ENCODE measurements at places on chromosomes 5 and 9.

- no peak for ATAC-seq
Measured at GRCh38 chr9:104589626-104590025, 9.6 kb downstream of the OR13C5 start.

DNA sequence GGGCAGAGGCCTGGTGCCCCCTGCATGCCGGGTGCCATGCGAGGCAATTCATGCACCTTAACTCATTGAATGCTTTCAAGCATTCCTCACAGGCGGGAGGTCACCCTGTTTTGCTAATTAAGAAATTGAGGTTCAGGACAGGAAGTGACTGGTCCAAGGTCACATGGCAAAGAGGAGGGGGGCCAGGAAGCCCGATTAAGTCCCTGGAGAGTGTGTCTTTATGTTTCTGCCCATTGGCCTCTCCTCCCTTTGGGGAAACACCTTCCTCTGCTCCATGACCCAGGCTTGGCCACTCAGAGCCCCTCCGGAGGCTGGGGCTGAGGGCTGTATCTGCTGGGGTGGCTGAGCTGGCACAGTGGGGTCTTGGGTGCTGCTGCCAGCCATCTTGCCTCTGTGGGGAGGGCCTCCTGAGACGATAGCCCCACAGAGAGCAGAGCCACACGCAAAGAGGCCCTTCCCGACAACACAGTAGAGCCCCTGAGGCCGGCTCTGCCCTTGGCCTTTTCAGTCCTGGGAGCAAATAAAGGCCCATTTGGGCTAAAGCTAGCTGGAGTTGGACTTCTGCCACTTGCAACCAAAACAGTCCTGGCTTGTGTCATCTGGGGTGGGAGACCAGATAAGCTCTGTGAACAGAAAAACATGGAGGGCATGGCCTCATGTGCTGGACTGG, 90.8 kb upstream of the NEURL1B start:
- no peak for ATAC-seq

DNA sequence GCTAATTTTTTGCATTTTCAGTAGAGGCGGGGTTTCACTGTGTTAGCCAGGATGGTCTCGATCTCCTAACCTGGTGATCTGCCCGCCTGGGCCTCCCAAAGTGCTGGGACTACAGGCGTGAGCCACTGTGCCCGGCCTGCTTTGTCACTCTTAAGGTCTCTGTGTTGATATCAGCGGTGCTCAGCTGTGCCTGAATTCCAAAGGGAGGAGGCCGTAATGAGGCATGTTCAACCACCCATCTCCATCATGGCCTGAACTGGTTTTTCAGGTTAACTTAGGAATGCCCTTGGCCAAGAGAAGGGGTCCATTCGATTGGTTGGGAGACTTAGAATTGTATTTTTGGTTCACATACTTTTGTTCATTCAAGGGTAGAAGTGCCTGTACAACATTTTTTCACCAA, 22.0 kb downstream of the HSD17B3 start:
- no peak for ATAC-seq

DNA sequence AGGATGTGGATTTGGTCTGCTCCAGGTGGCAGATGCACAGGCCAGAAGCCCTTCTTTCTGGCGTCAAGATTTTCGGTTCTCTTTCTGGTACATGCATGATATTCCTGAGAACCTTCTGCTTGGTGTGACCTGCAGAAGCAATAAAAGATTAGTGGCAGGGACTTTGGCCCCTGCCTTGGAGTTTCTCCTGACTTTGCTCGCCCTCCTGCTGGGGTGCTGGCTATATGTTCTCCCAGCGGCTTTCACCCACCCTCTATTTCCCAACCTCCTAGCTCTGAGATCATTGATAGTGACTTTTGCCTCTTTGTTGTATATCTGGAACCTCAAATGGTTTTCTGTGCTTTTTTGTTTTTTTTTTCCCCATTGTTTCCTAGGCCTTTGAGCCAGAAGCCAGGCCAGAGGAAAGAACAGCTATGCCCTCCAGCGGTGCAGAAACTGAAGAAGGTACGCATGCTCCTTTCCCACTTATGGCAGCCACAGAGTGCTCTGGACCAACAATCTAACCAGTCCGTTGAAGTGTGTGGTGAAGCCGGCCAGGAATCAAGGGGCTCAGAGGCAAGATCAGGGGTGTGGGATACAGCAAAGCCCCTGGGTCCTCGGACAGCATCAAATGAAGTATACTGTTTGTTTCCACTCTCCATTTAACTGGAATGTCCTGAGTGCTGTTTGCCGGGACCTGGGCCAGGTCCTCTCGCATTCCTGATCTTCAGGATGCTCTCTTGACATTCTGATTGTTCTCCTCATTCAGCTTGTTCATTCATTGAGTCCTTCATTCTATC, 154.5 kb downstream of the ARHGEF28 start:
- no peak for ATAC-seq

DNA sequence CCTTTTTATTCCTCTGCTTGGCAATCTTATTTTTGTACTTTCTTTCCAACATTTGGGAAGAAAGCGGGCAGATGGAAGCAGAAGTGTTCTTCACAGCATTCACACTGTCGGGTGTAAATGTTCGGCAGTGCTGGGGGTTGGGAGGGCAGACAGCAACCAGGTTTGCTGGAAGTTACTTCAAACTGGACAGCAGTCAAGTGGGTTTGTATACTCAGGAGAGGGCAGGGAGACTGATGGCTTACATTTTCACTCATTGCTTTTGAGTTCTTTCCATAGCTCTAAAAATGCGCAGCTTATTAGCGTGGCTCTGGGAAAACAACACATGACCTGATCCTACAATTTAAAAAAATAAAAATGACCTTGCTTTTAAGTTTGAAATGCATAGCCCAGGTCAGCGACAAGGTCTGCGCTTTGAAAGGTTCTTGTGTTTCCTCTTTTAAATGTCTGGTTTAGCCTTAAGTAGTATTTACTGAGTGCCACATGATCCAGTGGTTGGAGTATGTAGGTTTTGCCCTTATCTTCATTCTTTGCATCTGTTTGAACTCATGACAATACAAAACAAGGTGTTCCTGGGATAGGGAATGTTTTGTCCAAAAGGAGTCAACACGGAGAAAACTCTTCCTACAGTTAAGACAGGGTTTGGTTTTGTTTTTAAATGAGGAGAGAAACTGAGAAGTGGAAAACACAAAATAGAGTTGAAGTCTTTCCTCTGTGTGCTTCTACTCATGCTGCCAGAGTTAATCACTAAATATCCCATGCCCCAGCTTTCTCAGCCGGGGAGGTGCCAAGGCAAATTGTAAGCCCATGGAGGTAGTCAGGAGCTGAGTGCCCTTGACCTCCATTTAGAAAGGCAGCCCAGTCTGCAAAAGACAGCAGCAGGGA, 132.7 kb upstream of the DMRT1 start:
- no peak for ATAC-seq

- ATAC-seq: no peak
Measured at GRCh38 chr5:10466446-10467073, 24.9 kb downstream of the ROPN1L start.

- no peak for ATAC-seq
Measured at GRCh38 chr9:3956081-3956671, 343.7 kb downstream of the GLIS3 start.

GRCh38 chr5:125578551-125578950, 832.1 kb upstream of the ZNF608 start:
- ATAC-seq: no peak

DNA sequence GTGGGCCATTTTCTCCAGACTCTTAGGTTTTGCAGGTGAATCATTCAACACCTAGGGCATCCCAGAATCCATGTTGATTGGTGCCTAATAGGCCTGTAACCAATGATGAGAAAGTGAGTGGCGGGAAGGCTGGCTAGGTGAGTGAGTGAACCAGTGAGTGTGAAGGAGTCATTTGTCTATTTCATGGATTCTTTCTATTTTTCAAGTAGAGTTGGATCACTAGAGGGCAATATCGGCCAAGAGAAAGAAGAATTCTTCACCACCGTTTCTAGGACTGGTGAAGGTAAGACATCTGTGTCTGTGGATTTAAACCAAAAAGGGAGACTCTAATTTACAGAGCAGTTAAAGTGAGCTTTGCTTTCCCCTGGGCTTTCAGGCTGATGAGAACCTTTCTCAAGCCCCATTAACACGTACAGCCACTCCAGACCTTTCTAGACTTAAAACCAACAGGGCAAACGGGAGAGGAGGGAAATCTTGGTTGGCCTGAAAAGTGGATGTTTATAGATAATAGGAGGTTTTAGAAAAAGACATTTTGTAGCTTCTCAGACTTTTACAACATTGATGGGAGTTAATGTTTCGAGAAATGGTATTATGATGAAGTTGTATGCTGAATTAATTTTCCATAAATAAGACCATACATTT, 114.3 kb upstream of the IL12B start:
- peak; percentile 28 for ATAC-seq

DNA sequence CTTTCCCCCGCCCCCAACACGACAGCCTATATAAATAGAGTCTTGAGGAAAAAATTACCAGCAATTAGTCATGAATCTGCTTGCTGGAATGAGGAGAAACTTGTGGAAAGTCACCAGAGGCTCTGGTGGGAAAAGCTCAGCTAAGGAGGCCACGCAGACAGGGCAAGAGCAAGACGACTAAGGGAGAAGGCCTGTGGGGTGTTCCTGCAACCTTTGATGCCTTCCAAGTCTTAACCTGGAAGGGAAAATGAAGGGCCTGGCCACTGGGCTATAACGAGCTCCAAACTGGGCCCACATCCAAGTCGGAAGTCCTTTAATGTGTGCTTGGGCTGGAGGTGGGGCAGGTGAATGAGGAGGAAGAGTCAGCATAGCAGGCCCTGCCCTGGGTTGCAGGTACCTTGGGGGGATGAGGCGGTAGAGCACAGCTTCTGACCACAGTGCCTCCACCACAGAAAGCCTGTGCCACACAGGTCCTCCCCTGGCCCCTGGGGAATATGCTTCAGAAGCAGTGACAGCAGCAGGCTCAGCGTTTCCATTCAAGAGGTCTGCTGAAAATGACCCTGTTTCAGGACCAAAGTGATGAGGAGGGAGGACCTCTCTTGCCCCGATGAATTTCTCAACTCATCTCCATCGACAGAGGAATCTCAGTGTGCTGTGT, 92.8 kb upstream of the LRRTM2 start:
- peak; percentile 69 for ATAC-seq

GRCh38 chr5:30752015-30752414, 441.5 kb upstream of the CDH6 start:
- ATAC-seq: no peak

GRCh38 chr9:30329431-30329830, 2055.0 kb upstream of the ACO1 start:
- ATAC-seq: no peak

- no peak for ATAC-seq
Measured at GRCh38 chr9:112065806-112066606, 109.1 kb downstream of the SUSD1 start.

DNA sequence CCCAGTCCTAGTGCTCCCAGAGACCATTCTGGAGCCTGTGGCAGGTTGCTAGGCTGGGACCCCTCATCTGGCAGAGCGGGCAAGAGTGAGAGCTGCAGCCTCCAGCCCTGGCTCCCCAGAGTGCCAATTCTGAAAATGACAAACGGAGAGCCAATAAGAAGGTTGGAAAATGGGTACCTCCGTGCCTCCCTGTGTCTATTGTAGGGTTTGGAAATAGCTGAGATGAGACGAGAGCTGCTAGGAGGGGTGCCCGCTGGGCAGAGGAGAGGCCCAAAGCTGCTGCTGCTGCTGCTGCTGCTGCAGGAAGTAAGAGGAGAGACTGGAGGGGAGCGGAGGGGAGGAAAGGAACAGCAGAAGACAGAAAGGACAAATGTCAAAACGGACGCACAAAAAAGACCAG, 36.0 kb upstream of the FUBP3 start:
- no peak for ATAC-seq

DNA sequence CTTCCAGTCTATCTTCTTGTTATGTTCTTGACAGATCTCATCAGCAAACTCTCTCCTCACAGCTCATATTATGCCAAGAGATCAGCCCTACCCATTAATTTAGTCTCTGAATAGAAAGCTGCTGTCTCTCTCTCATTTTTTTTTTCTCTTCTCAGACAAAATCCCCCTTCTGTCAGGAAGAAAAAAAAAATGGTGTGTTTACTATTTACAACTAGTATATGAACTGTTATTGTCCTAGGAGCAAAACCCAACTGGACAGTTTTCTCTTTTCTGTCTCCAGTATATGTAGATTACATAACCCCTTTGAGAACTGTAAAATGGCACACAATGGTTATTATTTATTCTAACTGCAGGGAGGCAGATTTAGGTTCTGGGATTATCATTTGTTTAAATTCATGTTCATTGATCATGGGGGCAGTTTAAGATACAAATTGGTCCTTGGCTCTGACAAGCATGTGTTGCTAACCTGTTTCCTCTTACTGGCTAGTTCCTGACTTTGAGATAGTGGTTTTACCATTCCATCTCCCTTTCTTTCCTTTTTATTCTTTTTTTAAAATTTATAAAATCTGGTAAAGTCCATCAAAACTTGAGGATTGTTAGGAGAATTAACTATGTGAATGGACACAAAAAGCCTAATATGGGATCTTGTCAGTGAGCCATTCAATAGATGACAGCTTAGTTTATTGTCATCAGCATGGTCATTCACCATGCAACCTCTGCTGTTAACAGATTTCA, 210.0 kb upstream of the PAPPA start:
- ATAC-seq: no peak

DNA sequence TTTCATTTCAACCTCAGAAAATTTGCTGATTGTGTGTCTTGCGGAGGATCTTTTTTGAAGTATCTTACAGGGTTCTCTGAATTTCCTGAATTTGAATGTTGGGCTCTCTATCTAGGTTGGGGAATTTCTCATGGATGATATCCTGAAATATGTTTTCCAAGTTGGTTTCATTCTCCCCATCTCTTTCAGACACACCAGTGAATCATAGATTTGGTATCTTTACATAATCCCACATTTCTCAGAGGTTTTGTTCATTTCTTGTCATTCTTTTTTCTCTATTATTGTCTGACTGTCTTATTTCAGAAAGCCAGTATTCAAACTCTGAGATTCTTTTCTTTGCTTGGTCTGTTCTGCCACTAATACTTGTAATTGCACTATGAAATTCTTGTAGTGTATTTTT, 456.9 kb downstream of the PRELID2 start:
- no peak for ATAC-seq

DNA sequence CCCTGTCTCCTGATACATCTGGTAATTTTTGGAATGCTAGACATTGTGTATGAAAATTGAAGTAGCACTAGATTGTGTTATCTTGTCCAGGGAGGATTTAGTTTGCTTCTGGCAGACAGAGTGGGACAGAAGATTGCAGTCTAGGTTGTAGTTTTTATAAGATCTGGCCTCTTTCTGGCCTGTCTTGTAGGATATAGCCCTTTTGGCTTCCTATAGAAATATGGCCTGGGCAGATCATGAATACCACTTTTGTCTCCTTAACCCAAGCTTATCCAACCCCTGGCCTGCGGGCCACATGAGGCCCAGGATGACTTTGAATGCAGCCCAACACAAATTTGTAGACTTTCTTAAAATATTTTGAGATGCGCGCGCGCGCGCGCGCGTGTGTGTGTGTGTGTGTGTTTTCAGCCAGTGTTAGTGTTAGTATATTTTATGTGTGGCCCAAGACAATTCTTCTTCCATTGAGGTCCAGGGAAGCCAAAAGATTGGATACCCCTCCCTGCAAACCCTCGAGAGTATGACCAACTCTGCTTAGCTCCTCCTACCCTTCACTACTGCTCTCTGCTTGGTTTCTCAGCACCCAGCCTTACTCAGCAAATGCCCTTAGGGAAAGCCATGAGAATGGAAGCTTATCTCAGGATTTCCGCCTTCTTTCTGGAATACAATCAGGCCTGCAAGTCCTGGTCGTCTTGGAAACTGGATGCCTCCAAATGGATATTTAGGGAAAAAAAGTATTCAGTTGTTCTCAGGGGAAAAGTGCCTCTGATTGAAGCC, 26.5 kb downstream of the ANKRD33B start:
- ATAC-seq: no peak

GRCh38 chr5:173538654-173539053, 77.8 kb downstream of the BOD1 start:
- no peak for ATAC-seq
